ENCODE measurements at places on chromosomes 2 and 18. TPM values are rescaled to one million over a fixed set of nuclear protein-coding genes. Genes with fewer than 3 reads are reported as not detected.

Gene SP140
- 0.60 TPM for total RNA-seq

GRCh38 chr18:45402485-45403056 is 212.7 kb upstream of the SLC14A2 start:
- peaks cover 2% of the 10 kb centered on the region for H3K36me3 ChIP-seq
- H3K4me3 ChIP-seq = no peak overlapping the region
- H3K27ac ChIP-seq = no peak overlapping the region
- no peaks in the 10 kb centered on the region for H3K27me3 ChIP-seq
- H3K4me1 ChIP-seq = no peaks in the 10 kb centered on the region

- H3K4me1 ChIP-seq = peaks cover 94% of the 10 kb centered on the region
- peak overlapping the region; percentile 73 for H3K27ac ChIP-seq
- peaks cover 12% of the 10 kb centered on the region for H3K36me3 ChIP-seq
- no peak overlapping the region for H3K4me3 ChIP-seq
Observed at GRCh38 chr2:109337221-109337620, 208.2 kb downstream of the SH3RF3 start.

Gene TRABD2A
- total RNA-seq = 1.2 TPM

DNA sequence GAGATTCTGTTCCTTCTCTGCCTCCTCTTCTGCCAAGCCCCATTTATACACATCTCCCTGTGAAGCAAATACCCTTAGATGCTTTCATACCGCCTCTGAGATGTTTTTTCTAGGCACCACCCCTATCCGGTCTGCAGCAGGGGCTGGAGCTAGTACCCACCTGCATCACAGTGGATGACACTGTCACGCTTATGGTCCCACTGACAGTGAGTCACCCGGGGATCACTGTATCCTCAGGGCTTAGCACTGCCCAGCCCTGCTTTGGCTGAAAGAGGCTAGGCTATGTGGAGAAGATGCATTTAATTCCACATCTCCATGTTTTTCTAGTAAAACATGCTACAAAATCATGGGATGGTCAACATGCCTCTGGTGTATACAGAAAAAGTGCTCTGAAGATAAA is 9.9 kb downstream of the FABP1 start:
- no peak for DNase-seq
- H3K4me3 ChIP-seq = no peak overlapping the region
- H3K4me1 ChIP-seq = peaks cover 4% of the 10 kb centered on the region

DNA sequence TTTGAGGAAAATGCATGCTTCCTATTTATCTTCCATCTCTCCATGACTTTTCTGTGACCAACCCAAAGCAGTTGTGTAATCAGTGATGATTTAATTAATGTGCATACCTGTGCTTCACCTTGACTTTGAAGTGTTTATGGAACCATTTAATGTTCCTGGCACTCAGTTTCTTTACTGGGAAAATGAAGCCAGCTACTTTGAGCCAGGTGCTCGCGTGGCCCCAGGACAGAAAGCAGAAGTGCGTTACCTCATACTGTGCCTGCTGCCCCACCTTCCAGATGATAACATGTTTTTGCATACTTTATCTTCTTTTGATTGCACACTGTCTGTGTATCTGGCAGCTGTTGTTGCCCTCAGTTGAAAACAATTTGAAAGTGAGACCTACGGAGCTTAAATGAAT is 61.3 kb downstream of the PMAIP1 start:
- no peaks in the 10 kb centered on the region for H3K4me1 ChIP-seq
- H3K27ac ChIP-seq = no peak overlapping the region
- no peak overlapping the region for H3K4me3 ChIP-seq
- no peaks in the 10 kb centered on the region for H3K36me3 ChIP-seq
- DNase-seq = no peak
- H3K27me3 ChIP-seq = peaks cover 15% of the 10 kb centered on the region

DNA sequence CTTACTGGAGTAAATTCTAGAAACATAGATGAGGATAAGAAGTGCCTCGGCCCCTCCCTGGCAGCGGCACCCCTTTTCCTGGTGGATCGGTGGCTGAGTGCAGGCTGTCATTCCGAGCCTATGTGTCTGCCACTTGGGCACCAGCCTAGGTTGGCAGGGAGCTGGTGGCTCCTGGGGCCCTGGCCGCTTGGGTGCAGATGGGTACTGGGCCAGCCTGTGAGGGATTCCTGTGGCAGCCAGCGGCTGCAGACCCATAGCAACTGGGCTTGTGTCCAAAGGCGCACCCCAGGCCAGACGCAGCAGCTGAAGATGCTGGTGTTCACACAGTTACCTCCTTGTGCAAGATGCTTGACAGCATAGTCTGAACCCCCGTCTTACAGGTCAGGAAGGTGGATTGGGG is 2.8 kb downstream of the SNORC start:
- peaks cover 6% of the 10 kb centered on the region for H3K27me3 ChIP-seq
- H3K27ac ChIP-seq = no peak overlapping the region
- H3K36me3 ChIP-seq = peaks cover 3% of the 10 kb centered on the region
- DNase-seq = no peak

Gene PDE1A
- total RNA-seq = 0.69 TPM

All from chondrocyte (in vitro differentiated cells).